ENCODE measurements at places on chromosomes 2 and 18. TPM values are rescaled to one million over a fixed set of nuclear protein-coding genes. Genes with fewer than 3 reads are reported as not detected.

The CD8B gene
- polyA plus RNA-seq: not detected

The KCNE4 gene
- 0.71 TPM for polyA plus RNA-seq

The RBMS1 gene
- 120 TPM for polyA plus RNA-seq

The NOSTRIN gene
- 2.9 TPM for polyA plus RNA-seq

The SULT1C2 gene
- 1.1 TPM for polyA plus RNA-seq

Data from cardiac muscle cell (in vitro differentiated cells and primary cell).